ENCODE measurements at places on chromosomes 1 and 21. TPM values are rescaled to one million over a fixed set of nuclear protein-coding genes. Genes with fewer than 3 reads are reported as not detected.

MPL gene
- 0.93 TPM for total RNA-seq

TNNT2 gene
- total RNA-seq = 10.0 TPM

C4BPA gene
- not detected for total RNA-seq

TNFAIP8L2 gene
- 1.9 TPM for total RNA-seq

KIF21B gene
- total RNA-seq = 76.3 TPM

ITGB2 gene
- total RNA-seq = 24.1 TPM

LCE1A gene
- total RNA-seq = not detected

MTR gene
- total RNA-seq = 31.6 TPM

RPS6KA1 gene
- total RNA-seq = 10.8 TPM

RNPC3 gene
- 37.4 TPM for total RNA-seq

TMEM167B gene
- total RNA-seq = 38.5 TPM

NPR1 gene
- 6.8 TPM for total RNA-seq

BEND5 gene
- total RNA-seq = 16.3 TPM

DDR2 gene
- total RNA-seq = 75.1 TPM

USH2A gene
- total RNA-seq = 48.3 TPM

LAMB3 gene
- 11.1 TPM for total RNA-seq

RGS8 gene
- total RNA-seq = 160 TPM

CYP4Z1 gene
- total RNA-seq = 0.33 TPM

WNT9A gene
- total RNA-seq = 4.3 TPM

PATJ gene
- 27.5 TPM for total RNA-seq

SFT2D2 gene
- 42.2 TPM for total RNA-seq

ADORA3 gene
- total RNA-seq = 1.2 TPM

SLFNL1 gene
- total RNA-seq = 0.82 TPM

GNB1 gene
- total RNA-seq = 253 TPM

POLR3C gene
- 35.8 TPM for total RNA-seq

TRNAU1AP gene
- total RNA-seq = 28.0 TPM

EPS8L3 gene
- total RNA-seq = not detected

SPRR4 gene
- not detected for total RNA-seq

DDAH1 gene
- 47.2 TPM for total RNA-seq

MYOC gene
- 1.8 TPM for total RNA-seq

ERG gene
- total RNA-seq = 13.6 TPM

OR2L2 gene
- 0.88 TPM for total RNA-seq

CCDC24 gene
- 4.3 TPM for total RNA-seq

SYT11 gene
- total RNA-seq = 134 TPM

CHI3L1 gene
- total RNA-seq = 6.3 TPM

SYDE2 gene
- 25.1 TPM for total RNA-seq

OXCT2 gene
- total RNA-seq = 0.66 TPM

SH2D1B gene
- total RNA-seq = 0.33 TPM

DMBX1 gene
- 0.55 TPM for total RNA-seq

FOXE3 gene
- 0.22 TPM for total RNA-seq

ST6GALNAC5 gene
- 26.3 TPM for total RNA-seq

PGBD5 gene
- 11.3 TPM for total RNA-seq

TPTE gene
- total RNA-seq = not detected

PHC2 gene
- total RNA-seq = 137 TPM

CLCA4 gene
- not detected for total RNA-seq

CAMSAP2 gene
- total RNA-seq = 90.5 TPM

CD1E gene
- not detected for total RNA-seq

ANXA9 gene
- 0.55 TPM for total RNA-seq

C1orf226 gene
- 12.4 TPM for total RNA-seq

HCRTR1 gene
- not detected for total RNA-seq

SLC25A34 gene
- total RNA-seq = 3.4 TPM

BARHL2 gene
- 2.8 TPM for total RNA-seq

Measured in camera-type eye (tissue), 1 donor.